ENCODE measurements at places on chromosomes 4 and X.

DNA sequence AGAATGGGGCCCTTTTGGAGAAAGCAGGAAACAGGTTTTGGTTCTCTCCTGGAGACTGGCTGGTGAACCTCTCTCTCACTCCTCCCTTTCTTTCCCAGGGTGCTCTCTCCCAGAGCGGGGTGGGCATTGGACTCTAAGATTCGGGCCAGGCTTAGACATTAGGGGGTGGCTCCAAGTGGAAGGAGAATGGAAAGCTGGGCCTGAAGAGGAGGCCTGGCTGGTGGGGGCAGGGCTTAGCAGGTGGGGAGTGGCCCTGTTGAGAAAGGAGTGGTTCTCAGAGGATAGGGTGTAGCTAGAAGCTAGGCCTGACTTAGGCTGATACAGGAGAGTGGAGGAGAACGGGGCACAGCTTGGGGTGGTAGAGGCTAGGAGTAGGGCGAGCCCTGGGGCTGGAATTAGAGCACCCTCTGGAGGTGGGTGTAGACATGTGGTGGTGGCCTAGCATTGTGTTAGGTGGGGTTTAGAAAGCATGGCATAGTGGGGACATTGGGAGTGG lies 5.7 kb downstream of the PLP2 start:
- DNase-seq = peak; percentile 69

DNA sequence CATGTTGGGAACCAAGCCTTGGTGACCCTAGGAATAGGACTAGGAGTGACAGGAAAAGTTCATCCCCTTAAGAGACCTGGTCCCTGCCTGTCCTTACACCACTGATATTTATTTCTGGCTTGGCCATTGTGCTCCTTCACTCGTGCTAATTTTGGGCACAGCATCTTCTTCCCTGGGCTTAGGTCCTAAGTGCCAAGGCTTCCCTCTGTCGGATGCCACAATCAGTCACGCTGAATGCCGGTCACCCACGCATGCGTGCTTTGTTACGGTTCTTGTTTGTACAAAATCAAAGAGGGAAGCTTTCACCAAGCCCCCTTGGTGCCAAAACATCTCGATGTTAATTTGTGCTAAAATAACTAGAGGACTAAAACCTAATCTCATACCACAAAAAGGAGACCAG lies 17.4 kb upstream of the MAP3K15 start:
- no peak for DNase-seq

DNA sequence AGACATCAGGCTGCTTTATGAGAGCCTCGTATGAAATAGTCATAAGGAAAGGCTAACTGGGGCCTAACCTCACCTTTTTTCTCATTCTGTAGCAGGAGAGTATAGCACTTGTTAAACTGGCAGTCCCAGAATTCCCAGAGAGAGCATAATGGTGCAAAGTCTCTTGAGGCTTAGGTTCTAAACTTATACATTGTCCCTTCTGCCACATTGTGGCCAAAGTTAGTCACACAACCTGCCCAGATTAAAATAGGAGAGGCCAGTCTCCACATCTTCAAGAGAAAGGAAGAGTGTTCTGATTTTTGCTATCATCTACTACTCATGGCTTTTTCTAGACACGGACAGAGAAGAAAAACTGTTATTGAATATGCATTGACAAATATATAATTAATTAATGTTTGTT lies 1588.9 kb upstream of the PCDH7 start:
- no peak for DNase-seq

- DNase-seq = no peak
These were observed 80.6 kb upstream of the CD99 start for GRCh38 chrX:2610246-2611170.

GRCh38 chrX:154738011-154738738 lies 12.7 kb downstream of the GAB3 start:
- DNase-seq = peak; percentile 73

DNA sequence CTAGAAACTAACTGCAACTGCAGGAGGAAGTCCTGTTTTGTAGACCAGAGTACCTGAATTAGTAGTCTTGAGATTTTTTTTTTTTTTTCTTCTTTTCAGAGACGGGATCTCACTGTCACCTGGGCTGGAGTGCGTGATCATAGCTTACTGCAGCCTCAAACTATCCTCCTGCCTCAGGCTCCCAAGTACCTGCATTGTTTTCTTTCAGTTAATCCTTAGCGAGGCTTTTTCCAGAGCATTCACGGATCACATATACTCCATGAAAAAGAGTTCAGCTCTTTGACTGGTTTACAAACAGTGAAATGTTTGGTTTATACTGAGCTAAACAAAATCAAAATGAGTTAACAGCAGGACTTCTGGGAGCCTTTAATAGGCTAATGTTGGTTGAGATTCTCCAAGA lies 45.8 kb downstream of the KLHL15 start:
- no peak for DNase-seq

DNA sequence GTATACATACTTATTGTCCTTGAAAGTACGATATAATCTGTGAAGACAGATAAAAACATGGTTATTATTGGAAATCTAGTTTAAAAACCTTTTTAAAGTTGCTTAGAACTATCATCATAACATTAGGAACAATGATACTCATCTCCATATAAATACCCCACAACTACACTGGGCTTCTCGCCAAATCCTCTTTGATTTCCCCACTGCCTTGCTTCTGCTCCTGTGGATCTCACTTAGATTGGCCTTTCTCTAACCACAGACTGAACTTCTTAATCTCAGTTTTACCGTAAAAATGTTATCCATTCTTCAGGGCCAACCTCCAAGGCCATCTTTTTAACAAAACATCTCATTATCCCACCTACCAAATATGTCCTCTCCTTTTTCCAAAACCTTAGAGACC lies 77.6 kb downstream of the PRKG2 start:
- DNase-seq = no peak

GRCh38 chrX:107272431-107272921 lies 66.1 kb downstream of the DNAAF6 start:
- DNase-seq = no peak

- no peak for DNase-seq
These were observed 47.0 kb downstream of the ASMT start for GRCh38 chrX:1661922-1662221.

DNA sequence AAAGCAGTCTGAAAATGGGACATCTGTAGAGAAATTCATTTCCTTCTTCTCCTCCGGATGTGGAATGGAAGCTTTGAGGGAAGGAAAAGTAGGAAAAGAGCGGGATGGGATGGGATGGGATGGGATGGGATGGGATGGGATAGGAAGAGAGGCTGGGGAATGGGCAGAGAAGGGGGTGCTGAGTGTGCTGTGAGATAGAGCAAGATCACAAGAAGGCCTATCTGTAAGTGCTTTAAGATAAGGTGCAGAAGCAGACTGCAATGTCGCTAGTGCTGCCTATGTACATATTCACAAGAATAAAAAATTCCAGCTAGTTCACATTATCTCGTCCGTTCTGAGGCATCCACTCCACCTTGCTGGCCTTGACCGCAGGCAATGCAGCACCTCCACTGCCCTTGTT lies 86.2 kb downstream of the IRF2 start:
- DNase-seq = no peak

GRCh38 chrX:122703762-122704161 lies 480.3 kb upstream of the GRIA3 start:
- no peak for DNase-seq

GRCh38 chr4:38957261-38957815 lies 74.9 kb downstream of the TMEM156 start:
- DNase-seq = no peak

DNA sequence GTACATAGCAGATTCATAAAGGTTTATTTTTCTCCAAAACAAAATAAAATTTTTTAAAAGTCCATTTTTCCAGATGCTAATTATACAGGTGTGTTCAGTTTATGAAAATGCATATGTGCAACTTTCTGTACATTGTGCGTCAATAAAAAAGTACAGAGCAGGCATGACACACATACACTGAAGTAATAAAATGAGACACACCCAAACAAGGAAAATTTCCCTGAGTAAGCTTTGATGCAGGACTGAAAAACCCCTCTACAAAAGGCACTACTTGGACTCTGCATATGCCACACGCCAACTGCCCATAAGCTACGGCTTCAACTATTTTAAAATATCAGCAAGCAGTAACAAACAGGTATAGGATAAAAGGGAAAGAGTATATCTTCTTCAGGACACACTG lies 13.8 kb downstream of the ARAP2 start:
- no peak for DNase-seq

- DNase-seq = peak; percentile 29
These were observed at the start of gene ABCG2 for GRCh38 chr4:88158489-88159228. ABCG2 (minus strand) TSS chr4:88158639; CDS start chr4:88139995, 18,644 bp downstream.

DNA sequence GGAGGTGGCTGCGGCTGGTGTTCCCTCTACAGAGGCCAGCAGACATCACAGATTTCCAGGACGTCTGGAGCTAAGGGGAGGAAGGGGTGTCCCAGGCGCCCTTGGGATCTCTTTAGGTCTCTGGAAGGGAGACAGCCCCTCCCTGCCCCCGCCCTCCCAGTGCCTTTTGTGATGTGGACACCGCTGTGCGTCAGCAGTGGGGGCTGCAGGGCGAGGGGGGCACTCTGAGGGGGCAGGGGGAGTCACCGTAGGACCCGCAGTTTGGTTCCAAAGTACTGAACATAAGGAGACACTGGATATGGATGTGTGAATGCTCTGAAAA lies 25.6 kb upstream of the MXD4 start:
- DNase-seq = no peak

GRCh38 chrX:119706616-119707015 lies 13.6 kb upstream of the SEPTIN6 start:
- no peak for DNase-seq

DNA sequence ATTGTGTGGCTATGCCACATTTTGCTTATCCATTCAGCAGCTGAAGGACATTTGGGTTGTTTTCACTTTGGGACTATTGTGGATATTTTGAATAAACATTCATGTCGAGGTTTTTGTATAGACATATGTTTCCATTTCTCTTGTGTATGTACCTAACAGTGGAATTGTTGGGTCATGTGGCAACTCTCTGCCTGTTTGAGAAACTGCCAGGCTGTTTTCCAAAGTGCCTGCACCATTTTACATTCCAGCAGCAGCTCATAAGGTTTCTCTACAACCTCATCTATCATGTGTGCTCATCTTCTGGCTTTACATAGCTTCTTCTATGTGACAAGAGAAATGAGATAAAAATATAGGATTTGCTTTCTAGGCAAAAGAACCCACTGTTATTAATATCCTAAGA lies 29.5 kb upstream of the TSPAN5 start:
- no peak for DNase-seq

DNA sequence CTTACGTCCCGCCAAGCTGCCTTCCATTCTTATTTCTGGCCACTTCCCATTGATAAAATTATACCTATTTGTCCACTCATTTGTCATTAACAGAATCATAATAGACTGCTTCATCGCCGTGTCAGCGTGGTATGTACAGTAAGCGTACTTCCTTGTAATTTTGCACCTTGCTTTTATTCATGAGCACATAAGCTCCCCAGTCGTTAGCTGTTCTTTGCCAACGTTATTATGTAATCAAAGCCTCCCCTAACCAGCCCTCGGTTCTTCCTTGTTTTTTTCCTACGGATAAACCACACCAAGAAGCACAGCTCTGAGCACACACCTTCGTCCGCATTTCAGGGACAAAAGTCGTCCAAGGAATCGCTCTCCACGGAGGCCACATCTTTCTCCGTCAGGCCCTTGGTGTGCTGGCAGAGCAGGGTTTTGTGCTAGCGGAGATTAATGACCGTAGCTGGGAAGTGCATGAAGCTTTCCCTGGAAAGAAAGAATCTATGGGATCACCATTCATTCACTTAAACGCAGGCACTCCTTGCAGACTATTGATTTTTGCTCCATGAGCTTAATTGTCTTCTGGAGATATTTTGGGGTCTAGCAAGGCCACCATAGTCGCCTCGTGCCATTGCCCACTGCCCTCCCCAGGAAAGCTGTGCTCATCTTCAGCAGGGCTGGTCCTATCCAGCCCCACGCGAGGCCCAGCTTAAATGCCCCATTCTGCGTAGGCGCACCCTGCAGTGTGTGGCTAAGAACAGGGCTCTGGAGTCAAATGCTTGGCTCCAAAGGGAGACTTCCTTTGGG lies 200.9 kb upstream of the PSAPL1 start:
- no peak for DNase-seq

GRCh38 chrX:15202454-15203177 lies 67.3 kb downstream of the ASB9 start:
- peak; percentile 60 for DNase-seq

DNA sequence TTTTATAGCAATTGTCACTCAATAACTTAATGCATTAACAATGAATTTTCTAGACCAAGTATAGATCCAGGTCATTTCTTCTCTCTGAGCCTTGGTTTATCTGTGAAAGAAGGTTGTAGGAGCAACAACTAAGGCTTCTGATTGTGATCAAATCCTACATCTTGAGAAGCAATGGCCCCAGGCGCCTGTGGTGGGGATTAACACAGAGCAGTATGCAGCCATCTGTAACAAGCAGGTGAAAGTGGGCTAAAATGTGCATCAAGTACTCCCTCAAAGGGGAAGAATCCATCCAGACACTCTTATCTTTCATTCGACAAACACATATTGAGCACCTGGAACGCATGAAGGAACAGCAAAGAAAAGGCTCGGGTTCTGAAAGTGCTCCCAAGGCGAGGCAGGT lies 19.1 kb upstream of the SETD7 start:
- no peak for DNase-seq

DNA sequence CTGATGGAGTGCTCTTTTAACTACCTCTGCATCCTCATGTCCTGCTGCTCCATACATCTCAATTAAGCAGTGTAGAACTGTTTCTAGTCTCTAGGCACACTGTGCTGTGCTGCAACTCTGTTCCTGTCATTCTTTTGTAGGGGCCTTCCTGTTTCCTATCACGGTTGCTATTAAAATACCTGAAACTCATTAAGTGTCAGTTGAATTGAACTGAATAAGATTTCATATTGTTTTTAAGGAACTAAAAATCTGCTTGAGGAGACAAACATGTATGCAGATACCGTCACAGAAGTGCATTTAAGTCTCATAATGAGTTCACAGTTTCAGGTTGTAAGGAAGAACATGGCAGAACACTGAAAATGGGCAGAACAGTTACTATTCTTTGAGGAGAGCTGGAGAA lies 170.1 kb downstream of the LARP7 start:
- no peak for DNase-seq

DNA sequence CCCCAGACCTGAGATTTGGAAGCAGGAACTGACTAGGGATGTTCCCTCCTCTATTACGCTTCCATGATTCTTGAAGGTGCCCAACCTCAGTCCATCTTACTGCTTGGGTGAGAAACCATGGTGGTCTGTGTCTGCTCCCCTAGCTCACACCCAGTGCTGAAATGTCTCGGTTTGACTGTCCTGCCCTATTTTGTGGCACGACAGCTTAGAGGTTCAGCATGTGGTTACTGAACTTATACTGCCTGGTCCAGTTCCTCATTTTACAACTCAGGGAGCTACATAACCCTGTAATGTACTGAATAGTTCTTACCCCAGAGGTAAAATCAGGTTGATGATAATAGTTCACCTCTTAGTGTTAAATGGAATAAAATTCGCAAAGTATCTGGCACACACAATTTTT lies 203.1 kb downstream of the RBM46 start:
- DNase-seq = no peak

- peak; percentile 61 for DNase-seq
These were observed 195.2 kb downstream of the KDR start for GRCh38 chr4:54930226-54930625.

DNA sequence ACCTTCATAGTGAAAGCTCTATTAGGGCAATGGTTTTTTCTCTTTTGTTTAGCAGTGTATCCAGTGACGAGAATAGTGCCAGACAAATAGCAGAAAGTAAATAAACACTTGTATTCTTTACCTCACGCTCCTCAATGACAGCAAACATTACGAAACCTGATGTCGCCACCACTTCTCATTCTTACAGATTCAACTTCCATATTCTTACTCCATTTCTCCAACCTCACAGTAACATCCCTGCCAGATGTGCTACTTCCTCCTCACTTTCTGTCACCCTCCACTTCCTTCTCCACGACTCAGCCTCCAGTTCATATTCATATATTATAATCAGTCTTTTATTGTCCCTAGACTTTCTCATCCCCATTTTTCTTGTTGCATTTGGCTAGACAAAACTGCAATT lies 1956.2 kb upstream of the AGA start:
- no peak for DNase-seq
